Dorsolateral prefrontal cortex (tissue), 122 donors: ENCODE measurements at places on chromosomes 6 and 20.

DNA sequence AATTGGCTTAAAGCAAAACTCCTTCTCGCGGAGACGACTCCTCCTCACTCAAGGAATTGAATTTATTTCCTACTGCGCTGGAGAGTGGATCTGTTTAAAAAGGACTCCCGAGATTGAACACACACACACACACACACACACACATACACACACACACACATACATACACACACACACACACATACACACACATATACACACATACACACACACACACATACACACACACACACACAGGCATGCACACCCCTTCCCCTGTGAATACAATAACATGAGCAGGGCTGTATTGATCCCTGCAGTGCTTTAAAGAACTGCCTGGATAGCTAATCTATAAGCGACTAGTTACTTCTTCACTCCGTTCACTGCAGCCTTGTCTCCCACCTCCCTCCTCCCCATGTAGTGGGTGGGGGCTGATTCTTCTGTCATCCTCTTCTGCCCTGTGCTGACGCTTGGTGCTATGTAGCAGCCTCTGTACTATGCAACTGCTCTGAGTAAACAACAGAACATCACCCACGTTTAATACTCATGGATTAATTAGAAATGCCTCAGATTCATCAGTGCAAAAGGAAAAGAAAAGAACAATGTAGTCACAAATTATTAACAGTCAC, 549.0 kb downstream of the CDH26 start:
- DNase-seq, result no peak

GRCh38 chr6:24376871-24377270, 19.0 kb upstream of the DCDC2 start:
- DNase-seq, result no peak

DNA sequence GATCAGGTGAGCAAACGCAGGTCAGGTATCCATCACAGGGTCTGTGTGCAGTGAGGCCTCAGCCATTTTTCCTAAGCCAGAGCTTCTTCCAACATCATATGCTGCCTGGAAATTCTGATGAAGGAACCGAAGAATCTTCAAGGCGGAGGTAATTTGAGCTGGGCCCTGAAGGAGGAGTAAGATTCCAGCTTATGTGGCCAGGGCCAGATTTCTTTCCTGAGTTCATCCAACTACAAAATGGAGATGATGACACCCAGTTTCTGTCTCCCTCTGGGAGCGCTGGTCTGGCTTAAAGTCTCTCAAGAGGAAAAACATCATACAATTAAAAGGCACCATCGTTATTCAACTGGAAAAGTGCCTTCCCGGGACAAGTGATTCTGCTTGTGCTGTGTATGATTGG, 6.9 kb upstream of the MANBAL start:
- DNase-seq, result no peak

DNA sequence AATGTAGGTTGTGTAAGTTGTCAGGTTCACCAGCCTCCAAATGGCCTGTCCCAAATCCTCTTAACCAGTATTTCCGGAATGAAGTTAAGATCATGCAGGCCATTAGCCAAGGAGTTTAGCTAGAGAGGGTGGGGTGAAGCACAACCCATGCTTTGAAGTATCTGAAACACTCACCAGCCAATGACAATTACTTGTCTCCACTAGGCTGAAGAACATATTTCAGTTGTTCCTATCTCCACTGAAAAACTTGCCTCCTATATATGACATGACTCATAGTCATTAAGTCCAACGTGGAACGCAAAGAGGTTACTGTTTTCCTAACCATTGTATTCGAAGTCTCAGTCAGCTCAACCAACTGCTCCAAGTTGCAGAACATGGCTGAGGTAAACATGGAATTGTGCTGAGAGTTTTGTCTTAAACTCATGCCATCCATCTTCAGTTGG, 37.4 kb upstream of the TNFAIP3 start:
- no peak for DNase-seq

GRCh38 chr6:99612551-99613408, 6.1 kb downstream of the PRDM13 start:
- DNase-seq, result no peak

DNA sequence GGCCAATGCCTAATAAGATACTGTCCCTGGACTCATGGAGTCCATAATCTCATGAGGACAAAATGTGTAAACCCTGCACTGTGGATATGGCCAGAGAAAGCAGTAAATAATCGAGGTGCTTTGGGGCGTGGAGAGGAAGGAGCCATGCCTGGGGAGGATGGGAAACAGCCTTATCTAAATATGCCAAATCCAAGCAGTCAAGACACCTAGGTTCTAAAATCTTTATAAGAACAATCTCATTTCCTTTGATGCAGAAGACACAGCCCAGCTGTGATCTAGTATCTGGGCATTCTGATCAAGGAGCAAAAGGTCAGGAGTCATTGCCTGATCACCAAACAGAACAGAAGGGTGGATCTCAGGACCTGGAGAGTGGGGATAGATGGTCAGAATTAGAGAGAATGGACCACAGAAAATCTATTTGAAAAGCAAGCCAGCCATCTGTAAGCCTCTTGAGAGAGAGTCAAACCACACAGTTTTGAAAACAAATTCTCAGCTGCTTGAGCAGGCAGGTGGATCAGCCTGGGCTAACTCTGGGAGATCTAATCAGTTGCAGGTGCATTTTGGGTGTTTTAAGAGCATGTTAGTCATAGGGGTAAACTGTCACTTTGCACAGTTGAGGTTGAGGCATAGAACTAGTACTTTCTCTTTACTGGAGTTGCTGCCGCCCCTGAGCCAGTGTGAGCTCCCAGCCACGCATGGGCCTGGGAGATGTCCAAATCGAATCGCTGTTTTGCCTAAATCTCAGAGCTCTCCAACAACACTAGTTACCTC, 130.8 kb upstream of the TNFAIP3 start:
- DNase-seq, result no peak

- DNase-seq, result no peak
Measured at GRCh38 chr6:73680289-73680918, 15.6 kb upstream of the CD109 start.

- DNase-seq, result no peak
Measured at GRCh38 chr6:103895136-103895535, 964.6 kb downstream of the HACE1 start.

GRCh38 chr6:147322299-147323162, 118.3 kb downstream of the STXBP5 start:
- no peak for DNase-seq

DNA sequence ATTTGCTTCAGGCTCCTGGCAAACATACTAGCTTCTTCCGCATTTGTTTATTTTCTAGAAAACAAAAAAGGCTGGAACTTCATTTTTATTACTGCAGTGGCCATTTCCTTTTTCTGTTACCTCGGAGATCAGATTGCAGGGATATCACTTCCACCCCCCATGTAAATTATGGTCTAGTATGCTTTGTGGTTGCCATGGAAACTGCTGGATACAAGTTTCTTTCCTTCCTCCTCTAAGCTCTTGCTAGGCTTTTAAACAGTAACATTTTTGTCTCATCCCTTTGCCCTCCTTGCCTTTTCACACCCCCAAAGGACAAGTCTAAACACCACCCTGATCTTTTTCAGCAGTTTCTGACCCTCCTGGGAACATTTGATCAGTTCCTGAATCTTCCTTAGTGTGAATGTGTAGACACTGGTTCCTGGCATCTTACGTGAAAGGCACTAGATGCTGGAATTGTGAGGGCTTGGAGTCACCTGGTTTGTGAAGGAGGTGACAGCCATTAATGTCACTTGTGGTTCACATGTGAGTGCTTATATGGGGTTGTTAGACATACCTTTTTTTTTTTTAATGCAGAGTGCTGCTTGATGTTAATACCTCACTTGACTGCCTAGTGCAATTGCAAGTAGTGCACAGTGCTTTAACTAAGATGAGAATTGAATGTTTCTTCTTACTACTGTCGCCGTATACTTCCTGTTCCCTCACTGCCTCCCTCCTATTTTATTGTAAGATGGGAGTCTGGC, 181.6 kb downstream of the JARID2 start:
- DNase-seq, result no peak

GRCh38 chr6:35718911-35719381, 17.9 kb upstream of the ARMC12 start:
- DNase-seq, result no peak

DNA sequence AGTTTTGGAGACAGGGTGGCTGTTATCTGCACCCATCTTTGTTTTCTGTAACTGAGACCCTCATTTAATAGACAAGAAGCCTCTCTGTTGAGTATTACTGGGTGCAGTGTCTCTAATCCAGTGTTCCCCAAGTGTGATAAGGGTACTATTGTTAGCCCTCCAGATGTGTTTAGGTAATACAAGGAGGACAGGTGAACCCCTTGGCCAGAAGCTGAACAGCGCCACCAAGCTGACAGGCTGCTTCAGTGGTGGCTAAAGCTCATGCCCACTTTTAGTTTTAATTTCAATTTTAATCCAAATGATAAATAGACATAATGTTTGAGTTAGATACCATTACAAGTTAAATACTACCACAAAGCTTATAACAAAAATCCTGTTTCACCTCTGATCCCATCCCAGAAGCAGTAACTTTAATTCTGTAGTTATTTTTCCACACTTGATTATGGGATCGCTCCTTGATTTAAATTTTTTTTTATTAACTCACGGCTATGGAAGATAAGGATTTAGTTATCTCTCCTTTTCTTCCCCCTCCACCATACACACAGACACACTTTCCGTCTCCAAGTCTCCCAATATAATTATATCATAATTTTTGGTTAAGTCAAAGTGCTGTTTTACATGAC, 8.4 kb upstream of the STK35 start:
- no peak for DNase-seq

- DNase-seq, result no peak
Measured at GRCh38 chr6:110645685-110646418, 169.4 kb downstream of the CDK19 start.

DNA sequence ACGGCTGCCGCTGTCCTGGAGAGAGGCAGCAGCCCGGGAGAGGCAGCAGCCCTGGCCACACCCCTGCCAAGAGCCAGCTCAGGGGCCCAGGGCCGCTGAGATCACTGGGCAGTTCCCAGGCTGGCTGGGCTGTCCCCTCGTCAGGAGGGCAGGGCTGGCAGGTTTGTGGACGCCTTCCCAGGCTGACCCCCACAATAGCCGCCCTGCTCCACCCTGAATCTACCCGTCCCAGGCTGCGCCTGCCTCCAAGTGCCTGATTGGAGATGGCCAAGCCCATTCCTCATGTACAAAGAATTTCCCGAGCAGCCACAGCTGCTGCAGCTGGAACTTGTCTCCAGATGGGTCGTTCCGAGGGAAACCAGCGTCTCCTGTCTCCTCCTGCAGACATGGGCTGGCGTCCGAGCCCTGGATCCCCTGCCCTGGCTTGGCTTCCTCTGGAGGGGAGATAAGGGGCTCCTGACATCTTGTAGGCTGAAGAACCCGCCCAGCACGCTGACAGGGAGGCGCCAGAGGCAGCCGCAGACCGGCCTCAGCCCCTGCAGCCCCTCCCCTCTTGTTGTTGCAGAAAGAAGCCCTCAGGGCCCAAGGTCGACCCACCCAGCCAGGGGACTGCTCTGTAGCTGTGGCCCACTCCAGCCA, 9.4 kb upstream of the GATA5 start:
- no peak for DNase-seq

DNA sequence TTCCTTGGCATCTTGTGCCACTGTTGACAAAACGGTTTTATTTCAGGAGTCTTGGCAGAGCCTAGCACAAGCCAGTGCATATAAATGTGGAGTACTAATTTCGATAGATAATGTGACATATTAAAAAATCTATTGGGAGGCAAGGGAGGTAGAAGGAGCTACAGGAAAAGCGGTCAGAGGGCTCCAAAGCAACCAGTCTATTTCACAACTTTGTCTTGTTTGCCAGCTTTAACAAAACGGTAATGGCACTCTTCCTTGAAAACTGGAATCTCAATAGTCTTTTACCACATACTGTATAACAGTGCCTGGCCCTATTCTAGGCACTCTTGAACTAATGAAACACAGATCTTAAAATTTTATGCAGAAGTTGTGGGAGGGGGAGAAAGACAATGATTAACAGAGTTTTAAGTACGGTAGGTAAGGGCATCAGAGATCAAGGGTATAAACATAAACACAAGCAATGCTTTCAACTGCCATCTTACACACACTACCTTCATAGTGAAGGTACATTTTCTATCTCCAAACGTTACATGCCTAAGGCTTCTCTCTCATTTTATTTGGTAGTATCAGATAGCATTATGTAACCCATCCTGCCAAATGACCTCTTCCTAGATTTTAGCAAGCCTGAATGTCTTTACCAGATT, 33.5 kb upstream of the SYNCRIP start:
- no peak for DNase-seq

GRCh38 chr6:137231895-137232294, 12.7 kb upstream of the IFNGR1 start:
- DNase-seq, result no peak
